Immature natural killer cell (primary cell): ENCODE measurements at places on chromosomes 16 and 17.

DNA sequence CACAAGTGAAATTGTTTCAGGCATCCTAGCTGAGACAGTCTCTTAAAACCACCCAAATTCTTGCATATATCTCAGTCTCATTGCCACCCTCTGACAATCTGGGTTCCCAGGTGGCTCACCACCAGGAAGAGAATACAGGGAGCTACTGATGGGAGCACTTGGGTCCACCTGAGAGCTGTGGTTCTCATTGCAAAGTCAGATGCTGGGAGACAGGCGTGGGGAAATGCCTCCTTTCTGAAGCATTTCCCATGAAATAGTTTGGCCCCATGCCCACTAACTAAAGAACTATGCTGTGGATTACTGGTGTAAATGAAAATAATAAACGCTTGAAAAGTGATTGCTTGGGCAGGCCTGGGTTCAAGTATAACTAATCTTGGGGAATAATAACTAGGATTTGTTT lies 70.3 kb downstream of the CMC2 start:
- DNase-seq, result no peak

- no peak for DNase-seq
Measured at GRCh38 chr16:89924297-89924924, 1.3 kb downstream of the TUBB3 start.

DNA sequence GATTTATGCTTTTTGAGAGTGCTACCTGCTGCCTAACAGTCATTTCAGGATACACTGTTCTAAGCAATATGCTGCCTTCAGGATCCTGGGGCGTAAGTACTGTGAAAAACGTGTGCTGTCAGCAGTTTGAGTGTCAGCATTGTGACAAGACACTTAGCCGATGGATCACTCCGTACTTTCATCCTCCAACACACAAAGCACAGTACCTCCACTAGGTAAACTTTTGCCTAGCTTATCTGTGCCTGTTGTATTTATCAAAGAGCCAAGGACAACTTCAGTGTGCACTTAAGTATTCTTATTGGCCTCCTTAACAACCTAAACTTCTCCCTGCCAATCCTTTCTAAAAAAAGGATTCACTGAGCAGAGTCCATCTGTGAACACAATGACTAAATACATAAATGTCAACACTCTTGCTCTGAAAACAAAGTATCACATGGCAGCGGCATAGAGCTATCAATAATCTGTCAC lies 33.8 kb upstream of the PHLPP2 start:
- no peak for DNase-seq

GRCh38 chr17:80887639-80888175 lies 103.9 kb upstream of the CHMP6 start:
- DNase-seq, result no peak

DNA sequence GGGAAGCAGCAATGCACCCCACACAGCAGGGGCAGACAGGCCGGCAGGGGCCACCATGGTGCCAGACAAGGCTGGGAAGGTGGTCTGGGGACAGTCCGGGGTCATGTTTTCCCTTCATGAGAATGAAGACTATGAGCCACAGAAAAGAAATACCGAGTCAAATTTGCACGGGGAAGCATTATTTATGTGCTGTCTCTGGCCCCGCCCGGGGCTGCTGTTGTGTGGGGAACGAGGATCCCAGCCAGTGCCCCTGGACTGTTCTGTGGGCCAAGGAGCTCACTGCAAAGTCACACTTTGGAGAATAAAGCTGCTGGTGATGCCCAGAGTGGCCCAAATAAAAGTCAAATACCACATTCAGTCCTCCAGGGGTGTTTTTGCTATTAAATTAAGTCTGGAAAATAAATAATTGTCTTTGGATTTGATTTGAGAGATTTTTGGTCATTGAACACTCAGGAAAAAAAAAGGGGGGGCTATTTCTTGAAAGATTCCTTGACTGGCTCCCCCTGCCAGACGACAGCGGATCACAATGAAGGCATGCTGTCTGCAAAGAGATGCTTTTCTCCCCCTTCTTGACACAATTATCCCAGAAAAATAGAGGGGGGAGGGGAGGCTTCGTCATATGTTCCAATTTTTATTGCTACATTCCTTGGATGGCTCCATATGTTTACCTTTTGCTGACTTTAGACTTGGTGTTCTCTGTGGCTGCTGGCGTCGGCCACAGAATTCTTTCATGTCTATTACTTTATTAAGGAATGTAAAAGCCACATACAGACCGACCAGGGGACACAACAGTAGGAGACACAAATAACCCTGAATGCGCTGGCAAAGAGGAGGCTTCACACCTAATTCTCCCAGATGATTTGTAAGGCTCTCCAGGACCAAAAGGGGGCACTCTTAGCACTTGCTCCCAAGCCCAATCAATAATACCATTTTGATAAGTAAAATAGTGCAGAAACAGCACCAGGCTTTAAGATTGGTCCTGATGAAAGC lies 27.1 kb upstream of the ANKFN1 start:
- DNase-seq, result no peak

GRCh38 chr17:42275527-42276358 lies 448 bp downstream of the STAT5B start:
- DNase-seq, result no peak

DNA sequence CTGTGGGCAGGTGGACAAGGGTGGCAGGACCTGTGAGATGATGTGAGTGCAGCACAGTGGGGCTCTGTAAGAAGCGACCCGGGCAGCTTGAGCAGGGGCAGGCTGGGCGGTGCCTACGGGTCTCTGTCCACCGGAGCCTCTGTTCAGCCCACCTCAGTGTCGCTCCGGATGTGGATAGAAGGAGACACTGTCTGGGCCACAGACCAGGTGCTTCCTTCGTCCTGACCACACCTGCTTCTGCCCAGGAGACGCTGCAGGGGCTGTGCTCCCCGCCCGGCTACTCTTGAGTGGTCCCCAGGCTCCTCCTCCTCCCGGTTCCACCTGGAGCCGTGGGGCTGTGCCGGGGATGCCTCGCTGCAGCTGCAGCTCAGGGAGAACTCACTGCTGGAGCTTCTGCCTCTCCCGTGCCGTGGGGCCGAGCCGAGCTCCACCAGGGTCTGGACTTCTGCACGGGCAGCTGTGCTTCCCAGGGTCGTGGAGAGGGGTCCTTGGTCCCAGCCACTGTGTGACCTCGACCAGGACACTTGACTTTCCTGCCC lies 21.5 kb downstream of the METRNL start:
- peak; percentile 57 for DNase-seq

DNA sequence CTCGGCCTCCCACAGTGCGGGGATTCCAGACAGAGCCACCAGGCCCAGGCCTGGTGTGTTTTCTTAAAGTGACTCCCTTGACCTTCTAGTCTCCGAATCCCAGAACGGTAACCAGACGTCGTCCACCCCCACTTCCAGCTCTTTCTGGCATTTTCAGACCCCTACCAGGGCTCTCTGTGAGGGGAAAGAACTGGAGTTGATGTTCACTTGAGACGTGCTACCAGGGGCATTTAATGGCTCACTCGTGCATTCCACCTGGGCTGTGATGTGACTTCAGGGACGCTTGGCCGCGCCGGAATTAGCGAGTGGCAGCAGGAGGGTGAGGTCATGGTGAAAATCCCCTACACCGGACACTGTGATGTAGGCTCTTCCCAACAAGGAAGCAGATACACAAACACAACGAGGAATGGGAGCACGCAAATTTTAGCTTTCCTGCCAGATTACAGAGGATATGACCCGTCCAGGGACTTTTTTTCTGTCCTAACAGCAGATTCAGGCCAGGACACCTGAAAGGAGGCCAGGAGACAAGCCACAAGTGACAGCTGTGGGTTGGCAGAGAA lies 1.1 kb upstream of the GNA13 start:
- no peak for DNase-seq

DNA sequence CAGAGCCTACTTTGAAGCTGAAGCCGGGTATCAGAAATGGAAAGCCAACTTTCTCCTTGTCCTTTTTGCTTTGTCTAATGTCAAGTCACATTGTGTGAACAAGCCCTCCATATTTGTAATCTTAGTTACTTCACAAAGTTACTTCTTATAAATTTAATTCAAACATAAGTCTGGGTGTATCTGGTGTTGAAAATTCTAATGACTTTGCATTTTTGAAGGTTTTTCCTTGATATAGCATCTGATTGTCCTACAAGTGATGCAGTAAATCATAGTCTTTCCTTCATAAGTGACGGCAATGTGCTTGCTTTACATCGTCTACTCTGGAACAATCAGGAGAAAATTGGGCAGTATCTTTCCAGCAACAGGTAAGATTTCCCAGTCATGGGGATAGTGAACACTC lies 36.9 kb downstream of the OMG start:
- no peak for DNase-seq

DNA sequence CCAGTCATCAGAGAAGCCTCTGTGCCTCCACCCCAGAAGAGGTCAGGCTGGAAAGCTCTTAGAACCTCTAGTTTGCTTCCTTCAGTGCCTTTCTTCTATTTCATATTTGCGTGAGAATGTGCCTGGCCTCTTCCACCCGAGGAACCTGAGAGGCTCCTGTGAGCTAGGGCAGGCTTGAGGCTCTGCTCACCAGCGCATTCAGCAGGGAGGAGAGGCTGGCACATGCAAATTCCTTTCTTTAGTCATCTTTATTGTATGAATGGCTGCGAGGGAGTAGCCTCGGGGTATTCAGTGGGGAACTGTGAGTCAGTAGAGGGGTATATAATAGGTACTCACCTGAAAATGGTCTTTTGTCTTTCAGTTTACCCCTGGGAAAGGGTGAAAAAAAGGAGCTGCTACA lies 268.3 kb downstream of the ABCC12 start:
- no peak for DNase-seq

GRCh38 chr16:31350275-31351005 lies 4.5 kb upstream of the ITGAX start:
- DNase-seq, result peak; percentile 69

- no peak for DNase-seq
Measured at GRCh38 chr17:68737761-68738443, 136.7 kb upstream of the FAM20A start.

DNA sequence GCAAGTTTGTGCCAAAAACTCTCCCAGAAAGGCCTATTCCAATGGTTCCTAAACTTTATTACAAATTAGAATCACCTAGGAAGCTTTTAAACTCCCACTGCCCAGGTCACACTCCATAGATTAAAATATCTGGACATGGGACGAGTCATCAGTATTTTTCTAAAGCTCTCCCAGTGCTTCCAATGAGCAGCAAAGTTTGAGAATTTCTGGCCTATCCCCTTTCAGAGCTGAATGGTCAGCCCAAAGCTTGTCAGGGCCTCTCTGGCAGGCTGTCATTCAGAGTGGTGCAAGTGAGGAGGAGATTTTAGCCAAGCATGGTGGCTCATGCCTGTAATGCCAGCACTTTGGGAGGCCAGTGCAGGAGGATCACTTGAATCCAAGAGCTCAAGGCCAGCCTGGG lies 2.4 kb downstream of the BCL6B start:
- DNase-seq, result no peak

- DNase-seq, result no peak
Measured at GRCh38 chr16:26601335-26601734, 465.4 kb upstream of the C16orf82 start.

GRCh38 chr17:64236827-64237403 lies 26.1 kb downstream of the TEX2 start:
- DNase-seq, result no peak

- no peak for DNase-seq
Measured at GRCh38 chr16:84820305-84820684, 510 bp downstream of the CRISPLD2 start.

- no peak for DNase-seq
Measured at GRCh38 chr17:18038149-18038850, 668 bp downstream of the ATPAF2 start.

GRCh38 chr16:67249178-67250044 lies 632 bp downstream of the SLC9A5 start:
- DNase-seq, result no peak

GRCh38 chr16:8867216-8867931 lies 1.4 kb downstream of the CARHSP1 start:
- no peak for DNase-seq

GRCh38 chr16:75477680-75478473 lies 13.4 kb upstream of the TMEM170A start:
- no peak for DNase-seq

GRCh38 chr17:28196636-28197035 lies 122.4 kb upstream of the TMEM97 start:
- DNase-seq, result no peak

GRCh38 chr16:79393564-79393963 lies 207.0 kb downstream of the MAF start:
- no peak for DNase-seq

DNA sequence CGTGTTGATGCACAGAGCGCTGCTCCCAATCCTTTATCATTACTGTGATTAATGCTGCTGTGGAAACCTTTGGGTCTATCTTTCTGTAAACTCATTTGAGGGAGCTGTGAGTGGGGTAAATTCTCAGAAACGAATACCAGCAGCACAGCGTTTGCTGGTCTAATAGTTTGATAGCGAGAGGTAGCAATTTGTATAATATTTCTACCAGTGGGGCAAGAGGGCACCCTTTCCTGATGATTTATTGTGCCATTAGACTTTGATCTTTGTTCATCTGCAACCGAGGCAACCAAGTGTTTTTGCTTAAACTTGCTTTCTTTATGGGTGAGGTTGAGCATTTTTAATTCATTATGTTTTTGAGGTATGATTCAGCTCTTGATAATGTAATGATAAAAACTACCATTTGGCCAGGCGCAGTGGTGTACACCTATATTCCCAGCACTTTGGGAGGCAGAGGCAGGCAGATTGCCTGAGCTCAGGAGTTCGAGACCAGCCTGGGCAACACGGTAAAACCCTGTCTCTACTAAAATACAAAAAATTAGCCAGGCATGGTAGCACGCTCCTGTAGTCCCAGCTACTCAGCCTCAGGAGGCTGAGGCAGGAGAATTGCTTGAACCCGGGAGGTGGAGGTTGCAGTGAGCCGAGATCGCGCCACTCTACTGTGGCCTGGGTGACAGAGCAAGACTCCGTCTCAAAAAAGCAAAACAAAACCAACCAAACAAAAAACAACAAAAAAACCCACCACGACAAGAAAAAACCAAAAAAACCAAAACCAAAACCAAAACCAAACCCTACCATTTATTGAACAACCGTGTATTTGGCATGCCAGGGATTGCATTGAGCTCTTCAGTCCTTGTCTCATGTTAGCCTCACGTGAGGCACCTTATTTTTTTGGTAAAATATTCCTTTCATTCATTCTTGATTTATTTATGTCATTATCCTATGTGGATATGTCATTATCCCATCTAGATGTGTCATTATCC lies 81.5 kb downstream of the PLCG2 start:
- peak; percentile 51 for DNase-seq

DNA sequence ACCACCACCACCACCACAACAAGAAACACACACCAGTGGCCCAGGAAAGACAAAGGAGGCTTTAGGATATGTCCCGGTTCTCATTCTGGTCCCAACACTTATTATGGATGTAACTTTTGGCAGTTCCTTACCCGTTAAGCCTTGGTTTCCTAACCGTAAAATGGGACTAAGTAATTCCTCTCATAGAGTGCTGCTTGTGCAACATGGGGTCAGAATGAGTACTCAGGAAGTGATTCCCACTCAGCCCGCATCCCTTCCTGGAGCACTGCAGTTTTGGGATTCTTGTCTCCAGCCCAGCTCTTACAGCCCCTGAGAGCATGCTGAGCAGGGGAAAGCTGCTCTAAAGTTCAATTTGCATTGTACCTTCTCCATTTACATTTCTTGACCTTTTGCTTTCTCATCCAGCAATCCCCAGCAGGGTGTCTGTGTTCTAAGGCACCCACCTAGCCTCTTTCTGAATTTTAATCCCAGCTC lies 262.6 kb downstream of the PRKCA start:
- DNase-seq, result no peak
